ENCODE measurements at places on chromosomes 1 and 21.

DNA sequence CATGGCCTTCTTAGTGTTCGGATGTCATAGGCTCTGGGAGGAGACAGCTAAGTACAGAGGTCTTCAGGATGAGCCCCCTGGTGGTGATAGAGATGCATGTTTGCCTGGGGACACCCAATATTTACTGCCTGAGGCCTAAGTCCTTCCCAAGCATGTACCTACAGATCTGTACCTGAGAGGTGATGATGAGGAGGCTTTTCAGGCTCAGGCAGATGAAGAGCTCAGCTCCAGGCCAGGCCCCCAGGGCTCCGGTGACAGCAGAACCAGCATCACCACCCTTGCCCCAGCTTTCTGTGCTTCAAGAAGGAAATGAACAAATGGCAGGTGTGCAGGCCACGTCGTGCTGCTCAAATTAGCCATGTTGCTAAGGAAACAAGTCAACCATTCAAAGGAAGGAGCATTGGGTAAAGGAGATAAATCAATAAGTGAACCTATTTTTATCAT is 21.1 kb downstream of the CACNA1E start:
- no peak overlapping the region for H3K27ac ChIP-seq
- H3K4me3 ChIP-seq = no peak overlapping the region
- no peaks in the 10 kb centered on the region for H3K36me3 ChIP-seq
- no peak for DNase-seq

DNA sequence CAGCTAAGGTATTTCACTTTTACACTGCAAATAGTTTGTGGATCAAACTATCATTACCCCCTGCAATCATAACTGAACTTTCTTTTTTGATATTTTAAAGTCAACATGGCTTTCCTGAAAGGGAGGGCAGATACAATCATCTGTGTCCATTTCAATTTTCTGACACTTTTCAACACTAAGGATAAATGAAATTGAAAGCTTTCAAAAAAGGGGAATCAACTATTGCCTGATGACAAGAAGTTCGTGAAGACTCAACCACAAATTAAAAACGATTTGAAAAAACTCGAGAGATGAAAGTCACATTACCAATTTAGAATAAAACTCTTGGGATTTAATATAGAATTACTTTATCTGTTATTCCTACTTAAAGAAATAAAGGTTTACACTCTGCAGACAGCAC is 11.7 kb downstream of the SRSF4 start:
- no peak overlapping the region for H3K4me3 ChIP-seq
- no peaks in the 10 kb centered on the region for H3K27me3 ChIP-seq
- H3K27ac ChIP-seq = no peak overlapping the region
- H3K4me1 ChIP-seq = peaks cover 51% of the 10 kb centered on the region
- peaks cover 13% of the 10 kb centered on the region for H3K36me3 ChIP-seq

GRCh38 chr1:62744611-62745577 is 39.0 kb upstream of the ATG4C start:
- H3K27ac ChIP-seq = no peak overlapping the region
- H3K27me3 ChIP-seq = no peaks in the 10 kb centered on the region
- no peaks in the 10 kb centered on the region for H3K4me1 ChIP-seq
- no peak overlapping the region for H3K4me3 ChIP-seq
- H3K36me3 ChIP-seq = no peaks in the 10 kb centered on the region
- DNase-seq = no peak

GRCh38 chr1:179923029-179923428 is 31.6 kb upstream of the CEP350 start:
- H3K4me3 ChIP-seq = no peak overlapping the region
- peaks cover 42% of the 10 kb centered on the region for H3K36me3 ChIP-seq
- no peak overlapping the region for H3K27ac ChIP-seq
- no peaks in the 10 kb centered on the region for H3K27me3 ChIP-seq
- no peaks in the 10 kb centered on the region for H3K4me1 ChIP-seq
- no peak for DNase-seq

- no peak overlapping the region for H3K27ac ChIP-seq
- no peak for DNase-seq
- H3K4me1 ChIP-seq = peaks cover 62% of the 10 kb centered on the region
- no peak overlapping the region for H3K4me3 ChIP-seq
- H3K36me3 ChIP-seq = peaks cover 12% of the 10 kb centered on the region
- H3K27me3 ChIP-seq = no peaks in the 10 kb centered on the region
Measured at GRCh38 chr1:151455966-151456365, 3.3 kb downstream of the POGZ start.

DNA sequence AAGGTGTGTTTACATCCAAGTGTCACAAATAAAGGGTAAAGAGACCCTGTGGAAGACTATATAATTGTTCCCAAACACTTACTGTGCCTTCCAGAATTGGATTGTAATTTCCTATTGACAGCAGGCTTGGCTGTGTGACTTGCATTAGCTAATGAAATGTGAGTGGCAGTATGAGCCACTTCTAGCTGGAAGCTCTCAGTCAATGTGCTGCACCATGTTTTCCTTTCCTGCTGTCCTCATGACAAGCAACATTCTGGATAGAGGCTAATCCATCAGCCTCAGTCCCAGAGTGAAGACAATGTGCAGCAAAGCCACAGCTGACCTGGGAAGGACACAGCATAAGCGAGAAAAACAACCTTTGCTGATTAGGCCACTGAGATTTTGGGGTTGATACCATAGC is 5.9 kb upstream of the FOXJ3 start:
- no peak overlapping the region for H3K27ac ChIP-seq
- no peak overlapping the region for H3K4me3 ChIP-seq
- no peaks in the 10 kb centered on the region for H3K27me3 ChIP-seq
- no peak for DNase-seq
- H3K4me1 ChIP-seq = peaks cover 9% of the 10 kb centered on the region
- H3K36me3 ChIP-seq = no peaks in the 10 kb centered on the region

GRCh38 chr1:155009221-155009711 is 6.7 kb downstream of the ZBTB7B start:
- H3K4me3 ChIP-seq = peak overlapping the region; percentile 96
- peaks cover 33% of the 10 kb centered on the region for H3K36me3 ChIP-seq

DNA sequence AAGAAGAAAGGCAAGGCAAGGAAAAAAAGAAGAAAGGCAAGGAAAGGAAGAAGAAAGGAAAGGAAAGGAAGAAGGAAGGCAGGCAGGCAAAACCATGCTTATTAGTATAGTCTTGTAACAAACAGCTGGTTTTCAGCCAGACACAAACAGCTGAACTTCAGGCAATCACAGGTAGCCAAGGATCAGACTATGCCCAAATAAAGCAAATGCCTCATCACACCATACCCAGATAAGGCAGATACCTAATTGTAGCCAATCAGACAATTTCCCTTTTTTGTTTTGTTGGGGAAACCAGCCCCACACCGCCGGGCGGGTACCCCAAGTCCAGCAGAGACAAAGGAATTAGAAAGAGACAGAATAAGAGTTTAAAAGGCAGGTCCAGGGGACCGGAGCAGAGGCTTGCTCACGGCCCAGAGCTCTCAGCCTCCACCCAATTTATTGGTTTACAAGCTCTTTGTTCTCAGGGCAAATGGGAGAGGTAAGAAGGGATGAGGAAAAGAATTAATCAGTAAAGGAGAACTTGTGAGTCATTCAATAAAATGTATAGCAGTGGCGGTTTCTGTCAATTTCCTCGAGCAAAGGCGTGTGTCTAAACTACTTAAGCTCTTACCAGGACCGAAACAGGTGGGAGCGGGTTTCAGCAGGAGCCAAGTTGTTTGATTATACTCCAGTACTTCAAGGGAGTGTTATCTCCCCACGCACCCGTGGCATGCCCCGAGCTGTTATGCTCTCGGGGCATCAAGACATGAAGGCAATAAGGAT is 886.8 kb downstream of the KCNT2 start:
- no peaks in the 10 kb centered on the region for H3K36me3 ChIP-seq
- H3K27ac ChIP-seq = peak overlapping the region; percentile 67
- no peak for DNase-seq
- H3K4me1 ChIP-seq = no peaks in the 10 kb centered on the region
- peak overlapping the region; percentile 20 for H3K4me3 ChIP-seq

GRCh38 chr1:226672339-226672762 is 66.7 kb downstream of the ITPKB start:
- no peaks in the 10 kb centered on the region for H3K27me3 ChIP-seq
- DNase-seq = no peak
- no peak overlapping the region for H3K4me3 ChIP-seq

- H3K27ac ChIP-seq = no peak overlapping the region
- DNase-seq = no peak
- no peaks in the 10 kb centered on the region for H3K36me3 ChIP-seq
- no peaks in the 10 kb centered on the region for H3K27me3 ChIP-seq
- H3K4me1 ChIP-seq = no peaks in the 10 kb centered on the region
Measured at GRCh38 chr21:30831194-30831765, 1.7 kb upstream of the KRTAP7-1 start.

DNA sequence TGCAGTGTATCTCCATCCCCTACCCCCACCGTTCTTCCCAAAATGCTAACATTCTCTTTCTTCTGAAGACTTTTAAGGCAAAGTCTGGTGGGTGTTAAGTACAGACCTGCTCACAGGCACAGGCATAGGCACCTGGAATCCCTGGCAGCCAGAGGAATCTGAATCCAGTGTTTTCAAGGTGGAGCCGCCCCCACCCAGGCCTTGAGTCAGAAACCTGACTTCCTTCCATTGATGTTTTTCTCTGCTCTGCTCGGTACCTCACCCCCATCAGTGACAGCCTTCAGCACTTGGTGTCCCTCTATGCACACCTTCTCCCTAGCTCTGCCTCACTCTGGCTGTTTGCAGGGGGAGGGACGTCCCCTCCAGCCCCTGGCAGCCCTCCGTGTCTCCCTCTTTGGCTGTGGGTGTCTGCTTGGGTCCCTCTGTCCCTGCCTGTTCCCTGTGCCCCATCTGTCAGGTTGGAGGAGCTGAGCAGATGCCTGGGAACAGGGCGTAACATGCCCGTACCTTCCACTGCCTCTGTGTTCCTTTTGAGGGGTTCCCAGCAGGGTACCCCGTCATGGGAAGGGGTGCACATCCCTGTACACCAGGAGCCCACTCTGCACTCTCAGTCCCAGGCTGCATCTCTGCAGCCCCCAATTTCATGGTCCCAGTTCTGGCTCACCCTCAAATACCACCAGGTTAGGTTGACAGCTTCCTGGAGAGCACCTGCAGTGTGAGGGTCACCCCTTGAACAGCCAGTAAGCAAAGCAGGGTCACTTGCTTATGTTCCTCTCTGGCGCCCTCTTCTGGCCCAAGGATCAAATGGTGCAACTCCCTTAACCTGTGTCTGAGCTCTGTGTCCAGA is 6.7 kb downstream of the NCDN start:
- no peaks in the 10 kb centered on the region for H3K27me3 ChIP-seq
- no peak overlapping the region for H3K4me3 ChIP-seq
- no peak for DNase-seq

GRCh38 chr1:33061834-33062233 is 19.1 kb upstream of the AZIN2 start:
- DNase-seq = no peak
- H3K27ac ChIP-seq = no peak overlapping the region
- peaks cover 4% of the 10 kb centered on the region for H3K4me1 ChIP-seq
- no peak overlapping the region for H3K4me3 ChIP-seq
- no peaks in the 10 kb centered on the region for H3K27me3 ChIP-seq
- no peaks in the 10 kb centered on the region for H3K36me3 ChIP-seq

GRCh38 chr1:147837964-147838292 is 64.7 kb upstream of the GJA8 start:
- H3K4me3 ChIP-seq = no peak overlapping the region

GRCh38 chr21:18716578-18717138 is 313.1 kb upstream of the TMPRSS15 start:
- no peak overlapping the region for H3K27ac ChIP-seq
- DNase-seq = no peak
- no peaks in the 10 kb centered on the region for H3K27me3 ChIP-seq
- no peaks in the 10 kb centered on the region for H3K4me1 ChIP-seq
- no peak overlapping the region for H3K4me3 ChIP-seq
- no peaks in the 10 kb centered on the region for H3K36me3 ChIP-seq

GRCh38 chr1:13586001-13586400 is 2.4 kb downstream of the PDPN start:
- H3K4me3 ChIP-seq = peak overlapping the region; percentile 53
- H3K27ac ChIP-seq = peak overlapping the region; percentile 92
- no peaks in the 10 kb centered on the region for H3K36me3 ChIP-seq
- peaks cover 7% of the 10 kb centered on the region for H3K4me1 ChIP-seq

DNA sequence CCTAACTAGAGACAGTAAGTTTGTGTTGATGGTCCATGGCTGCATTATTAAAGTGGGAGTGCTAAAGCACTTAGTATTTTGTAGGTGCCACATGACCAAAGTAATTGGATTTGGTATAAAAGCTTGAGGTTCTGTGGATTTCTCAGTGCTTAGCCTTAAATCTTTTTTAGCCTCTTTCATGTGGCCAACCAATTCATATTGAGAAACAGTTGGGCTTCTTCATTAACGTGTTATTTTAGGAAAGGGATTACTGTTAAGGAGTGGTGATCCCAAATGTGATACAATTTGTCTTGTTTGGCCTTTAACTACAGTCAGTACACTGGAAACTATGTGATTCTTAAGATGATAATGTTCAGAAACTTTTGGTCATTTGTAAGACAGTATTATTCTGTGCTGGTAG is 25.5 kb downstream of the MAN1A2 start:
- no peak for DNase-seq
- H3K27me3 ChIP-seq = no peaks in the 10 kb centered on the region
- no peaks in the 10 kb centered on the region for H3K36me3 ChIP-seq
- peaks cover 23% of the 10 kb centered on the region for H3K4me1 ChIP-seq
- H3K4me3 ChIP-seq = no peak overlapping the region

DNA sequence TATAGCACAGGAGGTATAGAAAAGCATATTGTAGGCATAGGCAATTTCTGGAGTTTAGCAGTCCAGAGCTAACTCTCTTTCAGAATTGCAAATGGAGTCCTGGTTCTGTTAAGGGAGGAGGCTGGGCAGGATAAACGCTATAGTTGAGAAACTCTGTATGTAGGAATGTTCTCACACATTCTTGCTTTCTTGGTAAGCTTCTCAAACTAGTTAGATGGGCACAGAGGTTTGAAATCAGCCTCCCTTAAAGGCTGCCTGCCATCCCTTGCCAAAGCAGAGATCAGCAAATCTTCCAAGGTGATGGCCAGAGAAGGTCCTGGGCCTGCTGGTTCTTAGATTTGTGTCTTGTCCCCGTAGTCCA is 42.9 kb upstream of the TADA1 start:
- no peaks in the 10 kb centered on the region for H3K36me3 ChIP-seq
- DNase-seq = no peak
- no peak overlapping the region for H3K4me3 ChIP-seq
- H3K27me3 ChIP-seq = peaks cover 8% of the 10 kb centered on the region

DNA sequence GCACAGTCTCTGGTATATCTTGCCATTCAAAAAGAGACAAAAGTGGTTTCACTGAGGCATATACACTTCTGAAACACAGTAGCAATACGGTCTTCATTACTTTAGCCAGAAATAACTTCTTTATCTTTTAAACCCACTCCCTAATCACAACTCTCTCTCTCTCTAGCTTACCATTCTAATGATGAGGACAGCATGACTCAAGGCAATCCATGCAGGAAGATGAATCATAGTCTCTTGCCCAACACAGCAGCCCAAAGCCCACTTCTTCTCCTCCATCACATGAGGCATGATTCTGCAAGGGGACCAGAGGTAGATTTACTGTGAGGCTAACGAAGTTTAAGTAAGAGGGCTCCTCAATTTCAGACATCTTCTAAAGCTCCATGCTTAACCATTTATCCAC is 285.0 kb upstream of the NR5A2 start:
- no peak overlapping the region for H3K4me3 ChIP-seq
- no peak overlapping the region for H3K27ac ChIP-seq
- no peaks in the 10 kb centered on the region for H3K36me3 ChIP-seq
- no peaks in the 10 kb centered on the region for H3K4me1 ChIP-seq
